ENCODE measurements at places on chromosomes 1 and 21.

DNA sequence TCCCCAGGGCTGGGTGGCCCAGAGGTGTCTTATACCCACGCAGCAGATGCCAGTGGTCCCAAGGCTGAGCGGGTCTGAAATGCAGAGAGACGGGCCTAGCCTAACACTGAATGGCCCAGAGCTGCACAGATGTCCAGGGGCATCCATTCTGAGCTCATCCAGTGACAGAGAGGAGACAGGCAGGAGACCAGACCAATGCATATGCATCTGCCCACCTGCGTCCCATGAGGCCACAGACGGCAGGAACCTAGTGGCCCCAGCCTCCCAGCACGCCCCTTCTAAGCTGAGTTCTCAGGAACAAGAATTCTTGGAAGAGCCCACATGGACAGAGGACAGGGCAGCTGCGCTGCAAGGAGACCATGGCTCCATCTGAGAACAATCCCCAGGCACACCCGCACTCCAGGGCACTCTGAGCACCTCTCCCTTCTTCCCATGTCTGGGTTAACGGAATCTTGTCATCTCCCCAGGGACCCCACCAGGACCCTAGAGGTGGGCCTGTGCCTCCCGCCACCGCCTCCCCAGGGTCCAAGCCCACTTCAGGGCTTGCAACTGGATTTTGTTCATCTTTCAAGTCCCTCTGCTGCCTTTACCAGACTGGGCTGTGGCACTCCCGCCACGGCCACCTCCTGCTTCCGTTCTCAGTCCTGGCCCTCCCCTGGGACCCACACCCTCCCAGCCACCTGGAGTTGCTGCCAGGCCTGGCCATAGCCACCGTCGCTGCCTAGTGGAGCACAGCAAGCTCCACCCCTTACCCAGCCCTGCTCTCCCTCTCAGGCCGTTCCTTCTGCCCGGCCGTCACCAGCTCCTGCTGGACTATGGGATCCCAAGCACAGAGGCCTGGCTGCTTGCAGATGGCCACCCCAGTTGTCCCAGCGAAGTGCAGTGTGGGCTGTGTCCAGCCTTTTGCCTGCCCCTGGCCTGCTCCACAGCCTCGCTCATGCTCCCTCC is 3.3 kb downstream of the WNT3A start:
- DNase-seq, result peak; percentile 53

DNA sequence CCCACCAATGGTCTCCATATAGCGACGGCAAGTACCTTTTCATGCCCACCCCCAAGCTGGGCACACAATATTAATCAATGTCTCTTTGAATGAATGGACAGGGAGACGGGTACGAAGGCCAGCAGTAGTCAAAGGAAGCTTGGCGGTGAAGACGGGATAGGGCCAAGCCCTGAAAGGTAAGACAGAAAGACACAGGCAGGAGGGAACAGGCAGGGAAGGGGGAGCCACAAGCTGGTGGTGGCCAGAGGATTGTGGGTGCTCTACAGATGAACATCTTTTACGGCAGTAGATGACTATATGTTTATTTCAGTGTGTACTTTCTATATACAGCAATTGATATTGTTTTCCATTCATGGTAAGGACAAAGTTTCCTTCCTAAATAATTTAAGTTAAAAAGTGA is 16.3 kb downstream of the CAPZB start:
- DNase-seq, result no peak

DNA sequence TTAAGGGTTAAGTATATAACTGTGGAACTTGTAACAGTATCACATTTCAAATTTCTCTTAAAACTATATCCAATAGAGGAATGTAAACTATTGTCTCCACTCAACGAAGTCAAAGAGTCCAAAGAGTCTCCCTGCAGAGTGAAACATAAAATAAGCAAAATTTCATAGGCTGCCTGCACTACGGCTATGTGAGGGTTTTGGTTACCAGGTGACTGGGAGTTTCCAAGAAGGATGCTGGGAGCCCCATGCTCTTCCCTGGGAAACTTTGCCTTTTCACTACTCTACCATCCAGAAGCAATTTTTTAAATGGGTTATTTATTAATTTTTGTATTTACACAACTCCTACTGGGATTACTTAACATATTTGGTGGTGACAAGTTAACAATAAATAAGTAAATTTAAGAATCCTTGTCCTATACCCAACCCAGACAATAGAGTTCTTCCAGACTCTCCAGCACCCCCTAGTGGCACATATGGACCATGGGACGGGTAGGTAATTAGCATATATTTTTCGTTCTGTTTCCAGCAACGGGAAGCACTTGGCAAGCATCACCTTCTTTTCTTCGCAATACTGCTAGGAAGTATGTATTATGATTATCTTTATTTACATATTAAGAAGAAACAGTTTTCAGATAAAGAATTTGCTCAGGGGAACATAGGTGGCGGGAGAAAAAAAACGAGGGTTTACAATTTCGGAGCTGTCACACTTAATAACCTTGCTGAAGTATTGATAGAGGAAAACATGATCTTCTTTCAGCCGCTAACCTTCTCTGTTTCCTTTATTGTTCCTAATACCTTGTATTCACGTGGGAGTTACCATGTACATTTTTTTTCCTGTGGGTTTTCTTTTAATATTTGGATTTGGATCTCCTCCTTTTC is 3.5 kb downstream of the FMO2 start:
- peak; percentile 74 for DNase-seq

GRCh38 chr1:34199927-34200326 is 23.2 kb downstream of the C1orf94 start:
- no peak for DNase-seq

DNA sequence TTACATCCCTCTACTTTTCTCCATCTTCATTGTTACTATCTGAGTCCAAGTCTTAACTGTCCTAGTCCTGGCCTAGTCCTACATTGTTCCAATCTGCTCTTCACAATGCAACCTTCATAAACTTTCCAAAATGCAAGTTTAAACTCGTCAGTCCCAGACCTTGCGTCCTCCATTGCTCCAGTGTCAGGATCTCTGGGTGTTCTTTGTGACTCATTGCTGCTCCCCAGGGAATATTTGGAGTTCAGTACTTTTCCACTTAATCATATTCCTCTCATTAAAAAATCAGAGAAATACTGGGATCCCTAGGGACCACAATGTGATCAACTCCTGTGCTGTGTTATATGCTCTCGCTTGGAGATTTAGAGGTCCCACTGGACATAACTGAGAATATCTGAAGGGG is 18.0 kb upstream of the KPRP start:
- DNase-seq, result no peak

DNA sequence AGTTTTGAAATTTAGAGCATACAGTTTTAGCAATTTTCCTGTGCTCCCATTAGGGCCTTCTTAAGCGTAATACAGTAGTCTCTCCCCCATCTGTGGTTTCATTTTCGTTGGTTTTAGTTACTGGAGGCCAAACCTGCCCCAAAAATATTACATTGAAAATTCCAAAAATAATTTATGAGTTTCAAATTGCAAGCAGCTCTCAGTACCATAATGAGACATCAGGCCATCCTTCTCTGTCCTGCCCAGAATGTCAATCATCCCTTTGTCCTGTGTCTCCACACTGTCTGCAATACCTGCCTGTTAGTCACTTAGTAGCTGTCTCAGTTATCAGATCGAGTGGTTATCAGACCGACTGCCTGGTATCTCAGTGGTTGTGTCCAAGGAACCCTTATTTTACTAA is 45.4 kb downstream of the ADSS2 start:
- no peak for DNase-seq

All from endodermal cell (in vitro differentiated cells).